ENCODE measurements at places on chromosomes 12 and 14.

GRCh38 chr12:111420494-111420893, 14.8 kb downstream of the SH2B3 start:
- no peak for DNase-seq

DNA sequence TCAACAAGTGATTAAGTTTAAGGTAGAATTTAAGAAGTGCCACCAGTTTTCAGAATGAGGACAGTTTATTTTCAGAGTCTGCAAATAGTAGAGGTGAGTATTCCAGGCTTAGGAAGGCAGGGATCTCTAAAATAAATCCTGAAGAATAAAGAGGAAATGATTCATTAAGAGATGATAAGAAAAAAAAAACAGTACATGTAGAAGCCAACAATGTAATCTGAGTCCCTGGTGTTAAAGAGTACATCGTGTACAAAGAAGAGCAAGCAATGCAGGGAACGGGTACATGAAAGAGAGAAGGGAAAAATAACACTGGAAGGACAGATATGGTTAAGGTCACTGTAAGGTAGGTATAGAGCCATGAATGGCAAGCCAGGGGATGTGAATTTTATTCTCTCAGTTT, 95.2 kb upstream of the FOXG1 start:
- no peak for DNase-seq

GRCh38 chr12:118689793-118690192, 291.5 kb upstream of the SRRM4 start:
- DNase-seq = no peak

DNA sequence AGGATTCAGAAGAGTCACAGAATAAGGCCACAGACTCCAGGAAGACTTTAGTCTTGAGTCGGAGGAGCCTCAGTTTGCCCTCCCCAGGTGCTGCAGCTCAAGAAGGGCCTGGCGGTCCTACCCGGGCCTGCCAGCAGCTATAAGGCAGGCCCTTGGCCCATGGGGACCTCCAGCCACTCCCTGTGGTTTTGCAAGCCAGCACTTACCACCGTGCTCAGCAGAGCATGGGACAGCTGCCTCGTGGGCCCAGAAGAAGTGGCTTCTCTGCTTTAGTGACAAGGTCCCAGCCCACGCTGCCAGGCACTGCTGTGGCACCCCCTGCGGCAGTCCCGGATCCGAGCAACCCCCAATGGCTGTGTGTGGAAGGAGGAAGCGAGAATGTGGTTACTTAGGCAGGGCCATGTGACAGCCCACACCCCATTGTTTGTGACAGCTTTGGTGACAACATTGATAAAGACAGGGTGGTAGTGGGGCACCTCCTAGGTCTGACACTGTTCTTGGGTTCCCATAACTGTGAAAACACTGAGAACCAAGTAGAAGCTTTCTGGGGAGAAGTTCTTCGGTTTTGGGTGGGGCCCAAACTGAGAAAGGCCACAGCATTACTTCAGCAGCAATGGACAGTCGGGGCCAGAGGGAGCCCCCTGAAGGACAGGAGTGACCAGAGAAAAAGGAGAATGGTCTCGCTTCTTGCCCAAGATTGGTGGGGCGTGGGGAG, at the start of gene SELPLG:
TSS of gene SELPLG (minus strand) at position 361 of the 715 bp plus-strand sequence. CDS start 9,587 bp downstream, outside the sequence.
- no peak for DNase-seq

DNA sequence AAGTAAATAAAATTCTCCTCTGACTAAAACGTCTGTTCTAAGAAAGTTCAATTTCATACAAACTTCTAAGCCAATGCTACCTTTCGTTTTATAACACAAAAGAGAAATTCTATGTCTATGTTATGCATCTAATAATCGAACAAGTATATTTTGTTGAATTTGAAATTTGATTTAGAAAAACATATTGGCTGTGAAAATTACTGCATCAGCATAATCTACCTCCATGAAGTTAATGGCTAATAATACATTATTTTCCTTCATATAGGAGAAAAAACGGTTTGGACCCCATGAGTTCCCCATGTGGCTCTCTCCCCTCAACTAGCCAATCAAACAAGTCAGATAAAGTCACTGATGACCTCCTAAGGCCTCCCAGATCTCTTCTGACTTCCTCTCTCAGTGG, 106.5 kb downstream of the KCNH5 start:
- no peak for DNase-seq

GRCh38 chr14:24060984-24061913, 9.4 kb downstream of the CARMIL3 start:
- DNase-seq = no peak

DNA sequence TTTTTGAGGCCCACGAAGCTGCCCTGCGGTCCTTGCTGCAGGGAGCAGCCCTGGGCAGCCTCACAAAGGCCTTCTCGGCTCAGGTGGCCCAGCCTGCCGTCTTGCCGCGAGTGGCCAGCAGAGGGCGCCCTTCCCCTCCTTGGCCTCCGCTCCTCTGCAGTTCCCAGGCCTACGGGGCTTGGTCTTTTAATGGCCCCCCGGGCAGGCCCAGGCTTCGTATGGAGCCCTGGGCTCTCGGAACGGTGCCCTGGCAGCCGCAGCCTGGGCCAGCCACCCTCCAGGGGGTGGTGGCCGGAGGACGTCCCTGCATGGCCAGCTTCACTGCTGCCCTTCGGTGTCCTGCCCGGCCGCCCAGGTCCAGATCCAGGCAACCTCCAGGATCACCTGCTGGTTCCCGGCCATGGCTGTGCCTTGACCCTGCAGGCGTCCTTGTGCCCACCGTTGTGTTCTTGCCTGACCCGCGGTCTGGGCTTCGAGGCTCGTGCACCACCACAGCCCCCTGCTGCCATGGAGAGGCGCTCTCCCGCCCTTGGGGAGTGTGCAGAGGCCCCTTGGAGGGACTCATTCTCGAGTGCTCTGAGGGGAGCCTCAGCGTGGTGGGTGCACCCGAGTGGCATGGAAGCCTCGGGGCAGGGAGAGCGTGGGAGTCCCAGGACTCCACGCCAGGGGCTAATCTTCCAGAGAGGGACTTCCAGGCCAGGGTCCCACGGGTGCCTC, 9.4 kb downstream of the ASPG start:
- no peak for DNase-seq

DNA sequence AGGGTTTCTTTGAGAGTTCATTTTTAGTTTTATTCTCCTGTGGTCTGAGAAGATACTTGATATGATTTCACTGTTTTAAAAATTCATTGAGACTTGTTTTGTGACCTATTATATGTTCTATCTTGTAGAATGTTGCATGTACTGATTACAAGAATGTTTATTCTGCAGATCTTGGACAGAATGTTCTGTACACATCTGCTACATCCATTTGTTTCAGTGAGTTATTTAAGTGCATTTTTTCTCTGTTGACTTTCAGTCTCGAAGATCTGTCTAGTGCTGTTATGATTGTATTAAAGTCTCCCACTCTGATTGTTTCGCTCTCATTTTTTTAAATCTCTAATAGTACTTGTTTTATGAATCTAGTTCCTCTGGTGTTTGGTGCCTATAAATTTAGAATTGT, 1319.8 kb downstream of the TMEM121 start:
- no peak for DNase-seq

DNA sequence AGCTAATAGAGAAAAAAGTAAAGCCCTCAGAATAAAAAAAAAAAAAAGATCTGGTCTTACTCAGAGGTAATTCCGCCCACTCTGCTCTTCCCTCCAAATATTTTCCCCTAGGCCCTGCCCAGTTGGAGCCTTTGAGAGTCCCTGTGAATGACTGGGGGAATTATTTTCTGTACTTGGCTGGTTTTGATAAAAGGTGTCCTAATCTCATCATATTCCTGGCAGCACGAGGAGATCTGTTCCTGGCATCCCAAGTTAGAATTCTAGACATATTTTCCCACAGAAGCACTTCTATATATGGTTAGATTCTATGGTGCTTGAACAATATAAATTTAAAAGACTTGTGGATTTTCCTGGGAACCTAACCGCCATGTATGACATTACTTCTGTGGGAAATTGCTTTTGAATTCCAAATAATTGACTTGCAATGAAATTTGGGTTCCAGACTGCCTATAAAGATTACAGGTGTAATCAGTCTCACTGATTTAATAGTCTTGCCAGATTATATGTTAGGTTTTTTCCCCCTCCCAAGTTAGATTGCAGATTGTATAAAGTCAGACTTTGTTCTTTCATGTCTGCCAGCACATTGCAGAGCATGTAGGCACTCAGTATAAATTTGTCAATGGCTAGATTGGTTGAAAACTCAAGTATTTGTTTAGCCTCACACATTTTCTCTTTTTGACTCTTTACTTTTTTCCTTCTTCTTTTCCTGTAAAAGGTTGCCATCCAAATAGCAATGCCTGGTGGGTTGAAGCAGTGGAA, 12.3 kb downstream of the GPX2 start:
- no peak for DNase-seq

DNA sequence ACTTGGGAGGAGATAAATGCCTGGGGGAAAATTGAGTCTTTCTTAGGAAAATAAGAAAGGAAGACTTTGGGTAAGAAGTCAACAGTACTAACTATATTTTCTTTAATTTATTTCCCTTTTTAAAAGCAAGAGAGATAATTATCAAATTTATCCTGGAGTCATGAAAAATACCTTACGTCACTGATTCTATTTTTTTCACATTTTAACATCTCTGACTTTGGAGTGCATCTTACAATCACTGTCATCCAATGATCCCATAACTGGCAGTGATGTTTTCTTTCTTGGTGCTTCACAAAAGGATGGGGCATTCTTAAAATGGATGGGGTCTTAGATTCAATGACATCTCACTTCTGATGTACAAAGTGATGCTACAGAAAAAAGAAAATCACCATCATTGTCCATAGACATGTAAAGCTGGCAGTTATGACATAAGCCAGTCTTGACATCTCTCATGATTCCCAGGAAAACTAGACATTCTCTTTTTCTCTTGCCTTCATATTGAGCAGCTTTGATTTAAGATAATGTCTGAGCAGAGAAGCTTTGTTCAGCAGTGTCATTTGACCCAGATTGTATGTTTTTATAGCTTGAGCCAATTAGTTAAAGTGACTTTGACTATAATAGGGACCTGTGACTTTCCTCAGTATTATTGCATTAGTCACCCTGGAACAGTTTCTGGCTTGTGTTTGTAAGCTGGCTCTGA, 236.2 kb downstream of the EGLN3 start:
- no peak for DNase-seq

- DNase-seq = no peak
Observed at GRCh38 chr12:1162081-1162760, 171.2 kb downstream of the ERC1 start.

GRCh38 chr12:76591476-76591875, 31.9 kb upstream of the OSBPL8 start:
- DNase-seq = no peak

GRCh38 chr14:77375164-77375950, 1.5 kb downstream of the TMED8 start:
- DNase-seq = no peak

GRCh38 chr12:278046-278445, 15.4 kb upstream of the SLC6A13 start:
- DNase-seq = no peak

DNA sequence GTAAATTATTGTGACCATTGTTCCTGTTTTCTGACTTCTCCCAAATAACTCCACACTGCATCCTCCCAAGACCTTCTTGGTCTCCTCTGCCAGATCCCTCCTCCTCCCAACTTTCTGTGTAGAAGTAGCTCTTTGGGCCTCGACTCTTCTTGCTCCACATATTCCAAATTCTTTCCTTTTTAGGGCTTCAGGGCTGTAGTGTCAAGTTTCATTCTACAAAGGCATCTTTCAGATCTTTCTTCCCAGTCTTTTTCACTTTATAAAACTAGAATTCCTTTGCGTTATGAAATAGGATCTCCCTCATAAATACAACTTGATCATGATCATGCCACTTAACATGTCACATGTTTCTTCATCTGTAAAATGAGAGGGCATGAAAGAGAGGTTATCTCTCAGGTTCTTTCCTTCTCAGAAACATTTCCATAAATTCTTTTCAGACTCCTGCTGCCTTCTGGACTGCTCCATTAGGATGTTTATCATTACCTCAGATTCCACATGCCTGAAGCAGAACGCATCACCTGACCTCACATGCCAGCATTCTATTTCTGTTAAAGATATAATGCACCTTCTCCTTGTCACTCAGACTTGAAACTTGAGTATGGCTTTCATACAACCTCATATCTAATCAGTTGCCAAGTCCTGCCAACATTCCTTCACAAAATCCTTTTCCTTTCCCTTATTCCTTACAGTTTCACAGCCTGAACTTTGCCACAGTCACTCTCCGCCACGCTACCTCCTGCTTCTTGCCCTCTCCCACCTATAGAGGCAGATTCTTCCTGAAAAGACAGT, 8.5 kb downstream of the SLC38A1 start:
- DNase-seq = no peak

- no peak for DNase-seq
Observed at GRCh38 chr12:30145684-30146032, 361.9 kb upstream of the TMTC1 start.

DNA sequence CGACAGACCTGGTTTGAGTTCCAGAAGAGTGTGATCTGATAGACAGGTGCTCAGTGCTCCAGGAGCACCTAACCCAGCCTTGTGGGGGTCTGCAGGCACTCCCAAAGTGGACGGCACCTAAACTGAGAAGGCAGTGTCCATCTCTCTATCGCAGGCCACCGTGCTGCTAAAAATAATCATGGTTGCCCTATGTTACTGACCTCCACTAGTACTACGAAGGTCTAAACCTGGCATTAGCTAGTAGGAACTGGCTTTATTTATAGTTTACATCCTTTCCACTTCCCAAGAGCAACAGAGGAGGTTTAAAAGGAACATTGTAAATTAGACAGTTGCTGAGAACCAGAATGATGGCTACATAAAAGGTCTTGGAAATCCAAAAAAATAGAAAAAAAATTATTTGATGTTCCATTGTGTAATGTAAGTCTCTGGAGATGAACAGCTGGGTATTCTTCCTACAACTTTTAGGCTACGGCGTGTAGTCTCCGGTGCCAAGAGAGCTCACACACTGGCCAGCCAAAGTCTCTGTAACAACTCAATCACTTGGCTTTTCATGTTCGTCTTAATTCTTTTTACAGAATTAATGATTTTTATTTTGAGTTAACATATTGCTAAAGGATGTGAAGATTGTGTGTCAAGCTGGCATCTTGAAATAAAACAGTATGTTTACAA, 27.3 kb downstream of the PPFIBP1 start:
- DNase-seq = no peak

- no peak for DNase-seq
Observed at GRCh38 chr12:45439039-45439438, 223.1 kb downstream of the ANO6 start.

- no peak for DNase-seq
Observed at GRCh38 chr12:57618966-57619433, 7.8 kb downstream of the ARHGEF25 start.

GRCh38 chr12:18250313-18250916, 10.9 kb upstream of the PIK3C2G start:
- DNase-seq = peak; percentile 59

GRCh38 chr12:95986635-95987570, 9.2 kb downstream of the HAL start:
- DNase-seq = no peak

GRCh38 chr14:92443741-92444140, 69.8 kb upstream of the RIN3 start:
- DNase-seq = no peak

- DNase-seq = no peak
Observed at GRCh38 chr12:91379051-91379775, 196.6 kb upstream of the DCN start.

- no peak for DNase-seq
Observed at GRCh38 chr14:68735856-68736255, 57.0 kb downstream of the ZFP36L1 start.

GRCh38 chr12:61538951-61539350, 721.3 kb upstream of the USP15 start:
- DNase-seq = no peak

GRCh38 chr12:26833743-26834490, 923 bp upstream of the ITPR2 start:
- no peak for DNase-seq

- DNase-seq = no peak
Observed at GRCh38 chr12:46722394-46723185, 103.2 kb downstream of the SLC38A4 start.
